H1 (cell line): ENCODE measurements at places on chromosomes 1 and 21.

- H3K4me1 ChIP-seq: no peaks in the 10 kb centered on the region
- H3K27me3 ChIP-seq: no peaks in the 10 kb centered on the region
- H3K4me3 ChIP-seq: no peak overlapping the region
- no peak overlapping the region for H3K27ac ChIP-seq
These were observed 299.1 kb upstream of the ADAMTS5 start for GRCh38 chr21:27265949-27266348.

DNA sequence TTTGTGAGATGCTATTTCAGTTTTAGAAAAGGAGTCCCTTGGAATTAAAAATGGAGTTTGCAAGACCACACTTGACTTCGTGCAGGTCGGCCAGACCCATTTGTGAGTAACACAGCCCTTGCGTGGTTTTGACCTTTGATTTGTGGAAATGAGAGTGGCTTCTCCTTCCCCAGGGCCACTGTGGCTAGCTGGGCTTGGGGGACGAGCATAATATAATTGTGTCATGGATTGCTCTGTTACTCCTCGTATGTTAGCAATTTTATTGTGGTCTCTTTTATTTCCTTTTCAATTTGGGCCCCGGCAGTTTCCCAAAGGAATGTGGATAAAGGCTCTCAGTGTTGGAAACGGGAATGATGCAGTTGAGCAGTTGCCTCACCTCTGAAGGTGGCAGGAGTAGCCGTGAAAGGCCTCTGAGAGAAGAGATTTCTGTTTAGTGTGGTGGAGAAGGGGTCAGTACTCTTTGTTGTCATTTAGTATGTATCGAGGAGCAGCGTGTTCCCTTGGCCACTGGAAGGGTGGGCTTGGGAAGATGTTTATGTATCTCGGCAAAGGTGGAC lies 194.6 kb downstream of the PBX1 start:
- no peak overlapping the region for H3K27ac ChIP-seq
- H3K27me3 ChIP-seq: no peaks in the 10 kb centered on the region
- no peak for DNase-seq
- H3K4me3 ChIP-seq: no peak overlapping the region
- no peaks in the 10 kb centered on the region; the same call in 1 of the 2 replicates for H3K4me1 ChIP-seq
- H3K36me3 ChIP-seq: no peaks in the 10 kb centered on the region

DNA sequence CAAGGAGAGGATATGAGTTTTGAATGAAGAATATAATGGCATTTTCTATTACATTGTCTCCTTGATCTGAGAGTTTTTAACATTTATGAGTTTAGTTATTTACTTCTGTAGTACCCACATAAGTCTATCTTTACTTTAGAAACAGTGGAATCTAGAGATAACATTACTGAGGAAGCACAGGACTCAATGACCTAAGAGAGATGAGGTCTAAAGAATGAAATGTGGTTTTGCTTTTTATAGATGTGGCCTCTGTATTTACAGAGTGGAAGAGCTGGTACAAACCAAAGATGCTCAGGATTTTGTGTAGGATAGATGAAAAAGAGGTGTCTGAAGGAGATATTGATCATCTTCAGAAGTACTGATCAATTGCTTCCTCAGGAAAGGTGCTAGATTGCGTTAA lies 177.3 kb downstream of the KCTD3 start:
- no peaks in the 10 kb centered on the region for H3K4me1 ChIP-seq
- no peaks in the 10 kb centered on the region for H3K27me3 ChIP-seq
- no peaks in the 10 kb centered on the region for H3K36me3 ChIP-seq
- no peak overlapping the region for H3K4me3 ChIP-seq
- no peak overlapping the region for H3K27ac ChIP-seq
- no peak for DNase-seq

GRCh38 chr1:24413350-24414163 lies at the start of gene STPG1:
Gene STPG1 (minus strand): TSS chr1:24413782. CDS start chr1:24401388, 12,394 bp downstream.
- H3K27me3 ChIP-seq: no peaks in the 10 kb centered on the region
- no peaks in the 10 kb centered on the region for H3K36me3 ChIP-seq
- H3K4me3 ChIP-seq: peak within 1 kb of the TSS; percentile 60
- peak; percentile 89 for DNase-seq
- H3K4me1 ChIP-seq: peaks cover 6% of the 10 kb centered on the region

GRCh38 chr21:24112020-24112419 lies 1495.3 kb downstream of the MRPL39 start:
- H3K36me3 ChIP-seq: no peaks in the 10 kb centered on the region
- no peaks in the 10 kb centered on the region for H3K27me3 ChIP-seq
- DNase-seq: no peak
- no peak overlapping the region for H3K27ac ChIP-seq
- no peaks in the 10 kb centered on the region for H3K4me1 ChIP-seq

DNA sequence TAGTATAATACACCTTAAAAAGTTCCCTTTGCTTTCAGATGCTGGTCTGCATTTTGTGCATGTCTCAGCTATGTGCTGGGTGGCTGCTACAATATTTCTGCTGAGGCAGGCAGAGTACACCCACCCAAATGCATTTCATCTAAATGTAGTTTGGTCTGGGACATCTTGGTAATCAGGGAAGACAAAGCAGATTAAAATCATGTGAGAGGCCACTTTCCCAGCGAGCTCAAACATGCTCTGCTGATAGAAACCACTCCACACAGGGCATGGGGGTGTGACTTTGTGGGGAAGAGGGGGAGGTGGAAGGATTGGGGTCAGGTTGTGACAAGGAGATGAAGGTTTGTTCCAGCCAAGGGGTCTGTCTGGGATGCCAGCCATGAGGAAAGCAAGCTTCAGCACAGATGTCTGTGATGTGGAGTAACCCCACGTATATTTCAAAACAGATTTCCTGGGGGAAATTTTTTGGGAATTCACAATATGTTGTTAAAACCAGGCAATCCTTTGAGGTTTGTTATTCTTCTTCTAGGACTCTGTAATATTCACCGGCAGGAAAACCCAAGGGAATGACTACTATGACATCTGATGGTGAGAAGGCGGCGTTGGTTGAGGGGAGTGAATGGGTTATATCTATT lies 255.1 kb upstream of the FGGY start:
- H3K4me1 ChIP-seq: peaks cover 2% of the 10 kb centered on the region; the same call in 1 of the 2 replicates
- no peaks in the 10 kb centered on the region for H3K27me3 ChIP-seq
- H3K4me3 ChIP-seq: no peak overlapping the region
- no peak for DNase-seq
- H3K27ac ChIP-seq: no peak overlapping the region
- H3K36me3 ChIP-seq: no peaks in the 10 kb centered on the region
